Stimulated activated naive CD4-positive, alpha-beta T cell (primary cell): ENCODE measurements at places on chromosomes 4 and X.

DNA sequence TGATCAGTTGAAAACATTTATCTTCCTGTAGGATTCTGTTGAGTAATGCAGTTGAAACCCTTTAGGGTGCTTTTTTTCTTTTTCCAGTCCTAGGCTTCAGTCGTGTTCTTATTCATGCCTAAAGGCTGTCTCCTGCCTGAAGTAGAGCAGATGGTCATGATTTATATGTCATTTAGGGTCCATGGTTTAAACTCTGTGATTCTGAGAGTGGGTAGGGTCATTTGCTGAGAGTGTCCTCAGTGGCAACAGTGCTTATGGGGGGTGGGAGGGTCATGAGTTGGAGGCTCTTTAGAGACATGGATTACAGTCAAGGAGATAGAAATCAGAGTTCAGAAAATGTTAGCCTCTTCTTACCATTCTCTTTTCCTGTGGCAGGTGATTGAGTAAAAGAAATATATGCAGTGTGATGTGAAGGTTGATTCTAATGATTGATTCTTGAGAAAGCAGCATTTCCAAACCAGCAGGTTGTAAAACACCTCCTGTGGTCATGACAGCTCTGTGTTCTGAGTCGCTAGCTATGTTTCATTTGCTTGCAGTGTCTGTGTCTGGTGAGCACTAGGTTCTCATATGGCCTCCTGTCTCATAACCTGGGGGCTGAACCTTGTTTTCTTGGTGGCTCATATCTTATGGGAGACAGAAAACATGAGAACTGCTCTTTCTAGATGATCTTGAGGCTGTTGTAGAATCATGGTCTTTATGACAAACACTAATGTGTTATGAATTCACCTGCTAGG is 60.4 kb downstream of the JADE1 start:
- DNase-seq = no peak

GRCh38 chr4:123676071-123676889 is 279.7 kb downstream of the SPRY1 start:
- DNase-seq = no peak

DNA sequence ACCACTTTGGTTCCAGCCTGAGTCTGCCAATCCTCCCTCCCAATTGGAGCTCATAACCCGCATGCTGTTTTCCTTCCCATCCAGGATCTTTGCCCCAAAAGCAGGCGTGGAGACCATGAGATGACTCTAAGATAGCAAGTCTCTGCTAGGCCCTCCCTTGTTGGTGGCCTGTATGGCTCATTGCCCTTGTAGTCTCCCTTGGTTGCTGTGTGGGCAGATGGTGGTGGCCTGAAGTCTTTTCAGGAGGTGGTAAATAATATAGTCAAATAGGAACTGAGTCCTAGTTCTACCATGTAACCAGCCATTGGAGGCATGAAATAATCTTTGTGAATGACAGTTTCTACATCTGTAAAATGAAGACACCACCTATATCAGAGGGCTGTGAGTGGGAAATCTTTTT is 1.2 kb downstream of the ATP6AP1 start:
- no peak for DNase-seq

DNA sequence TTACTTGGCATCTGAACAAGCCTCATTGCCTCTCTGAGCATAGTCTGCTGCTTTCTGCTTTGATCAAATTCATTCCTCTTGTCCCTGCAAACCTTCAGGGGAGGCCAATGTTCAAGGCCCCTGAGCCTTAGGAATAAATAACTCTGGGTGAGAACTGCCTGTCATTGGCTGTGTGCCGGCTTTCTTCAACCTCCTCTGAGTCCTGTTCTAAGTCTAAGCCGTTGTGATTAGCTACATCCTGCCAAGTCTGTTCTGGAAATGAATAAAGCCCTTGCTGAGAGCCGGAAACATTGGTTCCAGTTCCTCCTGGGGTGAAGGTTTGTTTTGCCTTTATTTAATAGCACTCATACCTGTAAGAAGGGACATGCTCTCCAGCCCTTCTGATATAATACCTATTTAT is 13.8 kb downstream of the RNF4 start:
- DNase-seq = no peak

DNA sequence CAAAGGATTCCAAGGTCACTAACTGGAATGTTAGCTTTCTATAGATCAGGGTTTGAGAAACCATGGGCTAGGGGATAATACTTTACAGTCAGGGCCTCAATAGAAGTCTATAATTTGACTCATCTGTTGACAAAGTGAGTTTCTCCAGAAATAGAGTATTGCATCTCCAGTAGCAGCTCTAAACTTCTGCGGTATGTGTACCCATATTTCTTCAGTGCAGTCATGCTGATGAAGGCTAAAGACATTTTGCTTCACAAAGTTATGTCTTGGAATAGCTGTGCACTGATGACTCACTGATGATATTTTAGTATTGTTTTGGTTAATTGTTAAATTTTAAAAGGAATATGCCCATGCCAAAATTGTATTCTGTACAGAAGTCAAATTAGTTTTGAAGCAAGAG is 464.9 kb upstream of the AMOT start:
- DNase-seq = no peak

- no peak for DNase-seq
Observed at GRCh38 chr4:144688035-144688569, 42.1 kb downstream of the HHIP start.

- DNase-seq = no peak
Observed at GRCh38 chr4:3213106-3213425, 35.9 kb upstream of the MSANTD1 start.
